ENCODE measurements at places on chromosomes 1 and 21.
A peak's percentile ranks its signal among the peaks of the same experiment; 100 is the strongest.

- no peak for DNase-seq
Observed at GRCh38 chr1:63813829-63814277, 40.0 kb downstream of the ROR1 start.

DNA sequence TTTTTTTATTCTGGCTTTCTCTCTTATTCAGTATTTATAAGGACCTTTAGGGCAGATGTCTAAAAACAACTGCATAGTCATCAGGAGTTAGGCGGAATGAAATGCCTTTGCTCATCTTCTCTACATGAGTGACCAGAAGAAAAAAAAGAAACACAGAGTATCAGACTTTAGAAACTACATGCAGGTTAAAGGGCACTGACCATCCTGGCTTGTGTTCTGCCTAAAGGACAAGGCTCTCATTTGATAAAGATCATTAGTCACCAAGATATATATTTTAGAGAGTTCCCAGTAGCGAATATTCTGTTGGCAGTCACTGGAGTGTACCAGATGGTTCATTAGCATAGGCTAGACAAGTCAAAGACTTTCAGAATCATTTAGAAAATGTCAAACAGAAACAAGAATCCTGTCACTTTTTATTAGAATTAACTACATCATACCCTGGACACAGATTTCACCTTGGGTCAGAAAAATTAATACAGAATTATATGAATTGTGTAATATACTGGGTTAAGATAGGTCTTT lies 145.6 kb downstream of the NR5A2 start:
- no peak for DNase-seq

- peak; percentile 90 for DNase-seq
Observed at GRCh38 chr1:38026592-38027200, 14.2 kb downstream of the UTP11 start.

- peak; percentile 85 for DNase-seq
Observed at GRCh38 chr1:220873868-220874655, 5.2 kb upstream of the HLX start.

DNA sequence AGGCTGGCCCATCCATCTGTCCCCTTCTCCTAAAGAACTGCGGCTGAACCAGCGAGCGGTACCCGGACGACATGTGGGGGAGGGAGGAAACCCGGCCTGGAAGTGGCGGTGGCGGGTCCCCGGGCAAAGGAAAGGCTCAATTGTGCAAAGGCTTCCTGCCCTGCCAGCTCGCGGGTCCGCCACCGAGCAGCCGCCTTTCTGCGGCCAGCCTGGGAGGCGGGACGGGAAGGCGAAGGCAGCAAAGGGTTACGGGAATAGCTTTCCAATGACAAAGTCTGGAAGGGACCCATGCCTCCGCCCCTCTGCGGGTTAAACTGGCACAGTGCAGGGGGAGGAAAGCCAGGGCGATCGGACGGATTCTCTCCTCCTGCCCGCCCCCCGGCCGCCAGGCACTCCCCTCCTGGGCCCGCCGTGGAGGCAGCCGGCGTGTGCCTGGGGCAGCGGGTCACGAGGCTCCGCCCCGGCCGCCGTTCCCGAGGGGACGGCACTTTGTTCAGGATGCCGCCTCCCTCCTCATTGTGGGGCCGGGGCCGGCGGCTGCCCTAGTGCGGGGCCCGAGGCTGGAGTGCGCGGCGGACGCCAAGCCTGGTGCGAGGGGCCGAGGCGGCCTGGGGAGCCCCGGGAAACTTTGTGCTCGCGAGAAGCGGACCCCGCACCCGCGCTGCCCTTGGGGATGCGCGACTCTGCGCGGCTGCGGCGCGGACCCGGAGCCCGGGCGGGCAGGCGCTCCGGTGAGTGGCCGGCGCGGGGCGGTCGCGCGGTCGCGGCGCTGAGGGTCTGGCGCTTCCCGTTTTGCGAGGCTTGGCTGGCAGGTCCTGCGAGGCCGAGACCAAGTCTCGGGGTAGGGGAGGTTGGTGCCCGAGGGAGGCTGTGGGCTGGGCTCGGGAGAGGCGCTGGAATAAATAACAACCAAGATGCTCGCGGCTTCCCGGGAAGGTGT lies at the start of gene NAV1:
TSS of gene NAV1 (plus strand) at position 516 of the 940 bp plus-strand sequence. CDS start 83,758 bp downstream, outside the sequence.
- peak; percentile 88 for DNase-seq
